Activated naive CD4-positive, alpha-beta T cell treated with anti-CD3 and anti-CD28 coated beads, Interleukin-2, amount 10 ng/mL, durations not matched to agents 7 days and 5 days (primary cell): ENCODE measurements at places on chromosomes 11 and 22.
A peak's percentile ranks its signal among the peaks of the same experiment; 100 is the strongest.

- H3K4me1 ChIP-seq: no peaks in the 10 kb centered on the region
- peaks cover 25% of the 10 kb centered on the region for H3K27me3 ChIP-seq
- H3K4me3 ChIP-seq: no peak overlapping the region
- no peak for DNase-seq
Observed at GRCh38 chr11:45259592-45259991, 26.5 kb downstream of the SYT13 start.

DNA sequence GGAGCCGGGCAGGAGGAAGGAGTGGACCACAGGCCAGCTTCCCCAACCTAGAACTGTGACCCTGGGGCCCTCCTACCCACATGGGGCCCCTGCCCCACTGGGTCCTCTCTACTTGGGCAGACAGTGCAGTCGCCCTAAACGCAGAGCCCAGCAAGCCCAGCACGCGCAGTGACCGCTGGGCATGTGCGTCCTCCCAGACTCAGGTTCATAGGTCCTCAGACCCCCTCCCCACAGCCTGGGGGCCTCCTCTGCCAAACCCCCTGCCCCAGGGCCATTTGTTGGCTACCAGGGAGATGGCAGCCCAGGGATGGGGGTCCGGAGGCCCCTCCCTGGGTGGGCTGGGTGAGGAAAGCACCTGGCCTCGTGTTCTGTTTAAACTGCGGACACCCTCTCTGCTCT, 23.9 kb downstream of the RTN4R start:
- peaks cover 48% of the 10 kb centered on the region for H3K4me1 ChIP-seq
- H3K4me3 ChIP-seq: peak overlapping the region; percentile 47
- no peaks in the 10 kb centered on the region for H3K27me3 ChIP-seq
- no peak for DNase-seq
- H3K36me3 ChIP-seq: peaks cover 2% of the 10 kb centered on the region

DNA sequence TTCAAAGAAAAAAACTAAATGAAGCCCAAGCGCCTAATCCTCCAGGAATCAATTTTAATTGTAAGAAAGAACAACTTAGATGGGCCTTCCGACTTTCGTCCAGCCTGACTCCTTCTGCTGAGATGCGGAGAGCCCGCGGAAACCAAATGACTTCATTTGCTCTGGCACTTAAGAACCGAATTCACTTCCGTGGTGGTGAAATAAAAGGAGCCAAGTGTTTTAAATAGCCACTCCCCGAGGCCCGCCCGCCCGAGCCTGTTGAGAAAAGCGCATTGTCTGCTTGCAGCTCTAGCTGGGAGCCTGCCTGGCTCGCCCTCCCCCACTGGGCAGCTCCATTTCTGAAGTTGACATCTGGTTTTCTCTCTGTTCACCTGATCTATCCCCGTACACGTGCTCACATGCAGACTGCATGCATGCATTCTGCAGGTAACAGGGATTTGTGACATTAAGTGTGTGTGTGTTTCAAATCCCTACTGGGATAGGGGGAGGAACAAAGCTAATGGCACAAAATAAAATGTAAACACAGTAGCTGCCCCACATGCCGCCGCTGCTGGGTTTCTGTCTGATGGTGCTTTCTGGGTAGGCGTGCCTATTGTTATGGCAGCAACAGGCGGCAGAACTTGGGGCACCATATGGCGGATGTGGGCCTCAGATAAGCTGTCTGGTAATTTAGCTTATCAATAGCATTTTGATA, 6.2 kb downstream of the TEAD1 start:
- peaks cover 12% of the 10 kb centered on the region for H3K4me1 ChIP-seq
- H3K4me3 ChIP-seq: no peak overlapping the region
- peak; percentile 44 for DNase-seq
- H3K27me3 ChIP-seq: peaks cover 80% of the 10 kb centered on the region

DNA sequence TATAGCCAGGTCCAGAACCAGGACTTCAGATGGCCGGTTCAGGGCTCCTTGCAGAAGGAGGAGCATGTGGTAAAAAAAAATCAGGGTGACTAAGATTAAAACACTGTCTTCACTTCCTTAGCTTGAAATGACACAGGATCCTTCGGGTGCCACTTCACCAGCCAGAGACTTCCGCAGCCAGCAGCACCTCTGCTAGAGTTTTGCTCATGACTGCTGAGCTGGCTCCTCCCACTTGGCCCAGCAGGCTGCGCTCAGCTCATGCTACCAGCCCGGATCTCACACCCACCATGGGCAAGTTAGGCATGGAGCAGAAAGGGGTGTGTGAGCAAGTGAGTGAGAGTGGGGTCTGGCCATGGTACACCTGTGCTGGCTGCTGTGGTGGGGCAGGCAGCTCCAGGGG, 6.6 kb upstream of the MS4A18 start:
- H3K4me3 ChIP-seq: no peak overlapping the region
- no peaks in the 10 kb centered on the region for H3K36me3 ChIP-seq
- peaks cover 14% of the 10 kb centered on the region for H3K27me3 ChIP-seq
- no peak for DNase-seq

- no peak overlapping the region for H3K27ac ChIP-seq
- H3K4me1 ChIP-seq: peaks cover 13% of the 10 kb centered on the region
- H3K36me3 ChIP-seq: peaks cover 9% of the 10 kb centered on the region
- no peak overlapping the region for H3K4me3 ChIP-seq
- DNase-seq: no peak
Observed at GRCh38 chr11:95566211-95566610, 223.4 kb downstream of the FAM76B start.

DNA sequence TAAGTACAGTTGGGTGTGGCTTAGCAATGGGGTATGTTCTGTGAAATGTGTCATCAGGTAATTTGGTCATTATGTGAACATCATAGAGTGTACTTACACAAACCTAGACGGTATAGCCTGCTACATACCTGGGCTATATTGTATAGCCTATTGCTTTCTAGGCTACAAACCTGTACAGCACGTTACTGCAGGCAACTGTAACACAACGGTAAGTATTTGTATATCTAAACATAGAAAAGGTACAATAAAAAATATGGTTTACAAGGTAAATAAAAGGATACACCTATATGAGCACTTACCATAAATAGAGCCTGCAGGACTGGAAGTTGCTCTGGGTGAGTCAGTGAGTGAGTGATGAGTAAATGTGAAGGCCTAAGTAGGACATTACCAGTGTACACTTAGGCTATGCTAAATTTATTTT, 73.1 kb upstream of the GDPD4 start:
- H3K36me3 ChIP-seq: peaks cover 42% of the 10 kb centered on the region
- H3K4me3 ChIP-seq: no peak overlapping the region
- peaks cover 2% of the 10 kb centered on the region for H3K4me1 ChIP-seq
- no peaks in the 10 kb centered on the region for H3K27me3 ChIP-seq

DNA sequence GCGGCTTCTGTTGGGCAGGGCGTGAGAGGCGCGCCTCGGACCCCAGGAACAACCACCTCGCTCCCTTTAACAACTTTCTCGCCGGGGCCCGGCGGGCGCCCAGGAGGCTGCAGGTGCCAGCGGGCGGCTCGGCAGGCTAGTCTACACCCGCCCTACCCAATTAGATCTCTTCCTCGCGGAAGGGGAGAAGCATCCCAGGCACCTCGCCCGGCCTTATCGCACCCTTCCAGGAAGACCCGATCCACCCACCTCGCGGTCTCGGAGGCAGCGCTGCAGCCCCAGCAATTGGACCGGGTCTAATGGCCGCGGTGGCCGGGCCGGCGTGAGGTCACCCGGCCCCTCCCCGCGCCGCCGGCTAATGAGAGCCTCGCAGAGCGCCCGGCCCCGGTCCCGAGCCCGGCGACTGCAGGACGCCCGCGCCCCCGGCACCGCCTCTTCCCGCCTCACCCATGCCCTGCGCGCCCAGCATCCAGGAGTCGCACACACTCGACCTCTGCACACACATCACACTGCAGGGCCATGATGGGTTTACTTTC, at the start of gene PLAAT3:
TSS of gene PLAAT3 (minus strand) at position 298 of the 536 bp plus-strand sequence. CDS start 419 bp downstream, outside the sequence.
- H3K27me3 ChIP-seq: peaks cover 30% of the 10 kb centered on the region
- DNase-seq: peak; percentile 50
- H3K27ac ChIP-seq: no peak within 1 kb of the TSS

DNA sequence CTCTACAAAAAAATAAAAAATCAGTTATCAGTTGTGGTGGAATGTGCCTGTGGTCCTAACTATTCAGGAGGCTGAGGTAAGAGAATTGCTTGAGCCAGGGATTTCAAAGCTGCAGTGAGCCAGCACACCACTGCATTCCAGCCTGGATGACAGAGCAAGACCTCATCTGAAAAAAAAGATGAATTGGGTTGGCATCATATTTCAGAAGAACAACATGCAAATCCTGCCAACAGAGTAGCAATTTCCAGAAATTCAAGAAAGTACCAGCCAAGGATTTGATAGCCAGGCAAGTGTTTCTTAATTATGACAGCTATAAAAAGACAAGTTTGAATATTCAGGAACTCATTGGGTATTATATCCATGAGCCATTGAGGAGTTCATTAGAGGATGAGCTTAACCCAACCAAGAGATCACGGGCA, 75.2 kb downstream of the USP47 start:
- no peak overlapping the region for H3K4me3 ChIP-seq
- H3K4me1 ChIP-seq: no peaks in the 10 kb centered on the region
- no peak overlapping the region for H3K27ac ChIP-seq
- peaks cover 9% of the 10 kb centered on the region for H3K36me3 ChIP-seq

DNA sequence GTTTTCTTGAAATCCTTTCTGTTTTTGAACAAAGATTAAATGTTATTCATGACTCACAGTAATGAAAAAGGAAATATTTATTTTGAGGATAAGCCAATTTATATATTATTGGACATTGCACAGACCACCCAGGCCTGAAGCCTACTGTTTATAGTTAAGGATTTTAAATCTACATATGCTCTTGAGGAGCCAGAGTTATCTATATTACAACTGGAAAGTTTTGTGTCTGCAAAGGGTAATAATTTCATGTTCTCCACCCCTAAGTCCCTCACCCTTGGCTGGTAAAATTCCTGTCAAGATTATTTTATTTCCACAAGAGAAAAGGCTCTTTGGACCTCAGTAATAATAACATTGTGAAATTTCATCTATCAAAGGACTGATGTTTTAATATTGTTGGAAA, 228.2 kb downstream of the TMEM135 start:
- no peak overlapping the region for H3K27ac ChIP-seq
- no peak for DNase-seq
- no peak overlapping the region for H3K4me3 ChIP-seq
- H3K27me3 ChIP-seq: no peaks in the 10 kb centered on the region

- H3K4me1 ChIP-seq: peaks cover 90% of the 10 kb centered on the region
- peak overlapping the region; percentile 22 for H3K4me3 ChIP-seq
- peaks cover 67% of the 10 kb centered on the region for H3K36me3 ChIP-seq
- DNase-seq: no peak
- no peaks in the 10 kb centered on the region for H3K27me3 ChIP-seq
Observed at GRCh38 chr11:118314988-118315411, 10.5 kb downstream of the CD3E start.

DNA sequence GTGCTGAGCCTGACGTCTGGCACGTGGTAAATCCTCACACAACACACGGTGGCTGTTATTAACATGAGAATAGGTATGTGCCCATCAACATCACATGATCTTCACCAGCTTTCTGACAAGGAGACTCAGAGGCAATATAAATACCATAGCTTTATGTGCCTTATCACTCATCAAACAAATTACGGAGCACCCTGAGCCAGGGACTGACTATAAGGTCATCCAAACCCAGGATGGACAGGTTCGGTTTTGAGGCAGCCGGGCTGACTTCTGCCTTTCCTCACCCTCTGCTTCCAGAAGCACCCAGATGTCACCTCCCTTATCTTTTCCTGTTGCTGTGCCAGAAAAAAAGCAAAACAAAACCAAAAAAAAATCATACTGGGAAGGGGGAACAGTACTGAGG, 5.7 kb upstream of the PLAAT3 start:
- peaks cover 4% of the 10 kb centered on the region for H3K27me3 ChIP-seq
- H3K4me3 ChIP-seq: no peak overlapping the region
- H3K36me3 ChIP-seq: no peaks in the 10 kb centered on the region
- no peak overlapping the region for H3K27ac ChIP-seq

DNA sequence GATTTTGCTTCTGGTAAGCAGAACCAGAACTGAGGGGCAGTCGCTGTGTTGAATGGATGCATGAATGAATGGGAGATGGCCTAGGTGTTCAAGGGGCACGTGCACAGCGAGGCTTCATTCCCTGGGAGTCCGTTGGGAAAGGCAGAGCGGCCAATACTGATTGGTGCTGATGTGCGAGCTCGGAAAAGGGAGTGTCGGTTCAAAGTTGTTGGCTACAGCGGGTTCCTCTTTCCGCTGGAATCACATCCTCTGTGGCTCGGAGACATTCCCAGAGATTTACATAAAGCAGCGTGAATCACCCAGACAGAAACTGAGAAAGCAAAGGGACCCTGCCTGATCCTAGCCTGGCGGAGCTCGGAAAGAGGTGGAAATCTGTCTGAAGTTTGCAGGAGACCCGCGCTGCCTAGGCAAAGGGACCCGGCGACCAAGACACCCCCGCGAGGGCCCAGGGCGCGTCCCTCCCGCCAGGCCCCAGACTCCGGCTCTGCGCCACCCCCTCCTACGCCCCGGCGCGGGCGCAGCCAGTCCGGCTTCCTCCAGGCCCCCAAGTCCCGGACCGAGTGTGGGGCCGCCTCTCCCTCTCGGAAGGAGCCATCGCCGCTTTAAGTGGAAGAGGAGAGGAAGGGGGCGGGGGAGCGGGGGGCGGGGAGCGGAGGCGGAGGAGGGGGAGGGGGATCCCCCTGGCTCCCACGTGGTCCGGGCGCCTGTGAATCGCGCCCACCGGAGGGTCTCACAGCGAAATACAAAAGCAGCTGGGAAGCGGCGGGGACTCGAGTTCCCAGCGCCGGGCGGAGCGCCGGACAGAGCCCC, at the start of gene FJX1:
TSS of gene FJX1 (plus strand) at position 774 of the 810 bp plus-strand sequence. CDS start 177 bp downstream, outside the sequence.
- H3K27me3 ChIP-seq: peaks cover 48% of the 10 kb centered on the region
- H3K4me1 ChIP-seq: peaks cover 13% of the 10 kb centered on the region
- H3K36me3 ChIP-seq: no peaks in the 10 kb centered on the region
- H3K27ac ChIP-seq: no peak within 1 kb of the TSS

- peaks cover 49% of the 10 kb centered on the region for H3K4me1 ChIP-seq
- H3K27me3 ChIP-seq: no peaks in the 10 kb centered on the region
- no peak overlapping the region for H3K4me3 ChIP-seq
- H3K27ac ChIP-seq: peak overlapping the region; percentile 89
Observed at GRCh38 chr11:35330156-35330889, 89.0 kb downstream of the SLC1A2 start.

DNA sequence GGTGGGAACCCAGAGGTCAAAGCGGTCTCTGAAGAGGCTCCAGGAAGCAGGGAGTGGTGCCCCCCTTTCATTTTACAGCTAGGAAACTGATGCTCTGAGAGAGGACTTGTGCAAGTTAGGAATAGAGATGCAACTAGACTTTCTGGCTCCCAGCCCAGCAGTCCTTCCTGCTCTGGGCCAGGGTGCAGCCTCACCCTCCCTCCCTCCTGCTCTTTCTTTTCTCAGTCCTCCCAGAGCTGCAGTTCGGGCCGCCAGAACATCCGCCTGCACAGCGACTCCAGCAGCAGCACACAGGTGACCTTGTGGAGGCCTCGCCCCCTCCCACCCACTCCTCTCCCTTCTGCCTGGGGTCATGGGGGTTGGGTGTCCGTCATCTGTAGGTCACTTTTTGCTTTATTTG, 51.5 kb downstream of the LHFPL7 start:
- no peak overlapping the region for H3K4me3 ChIP-seq
- H3K36me3 ChIP-seq: no peaks in the 10 kb centered on the region
- DNase-seq: no peak
